Omental fat pad (tissue), 4 donors: ENCODE measurements at places on chromosomes 1 and 21.

DNA sequence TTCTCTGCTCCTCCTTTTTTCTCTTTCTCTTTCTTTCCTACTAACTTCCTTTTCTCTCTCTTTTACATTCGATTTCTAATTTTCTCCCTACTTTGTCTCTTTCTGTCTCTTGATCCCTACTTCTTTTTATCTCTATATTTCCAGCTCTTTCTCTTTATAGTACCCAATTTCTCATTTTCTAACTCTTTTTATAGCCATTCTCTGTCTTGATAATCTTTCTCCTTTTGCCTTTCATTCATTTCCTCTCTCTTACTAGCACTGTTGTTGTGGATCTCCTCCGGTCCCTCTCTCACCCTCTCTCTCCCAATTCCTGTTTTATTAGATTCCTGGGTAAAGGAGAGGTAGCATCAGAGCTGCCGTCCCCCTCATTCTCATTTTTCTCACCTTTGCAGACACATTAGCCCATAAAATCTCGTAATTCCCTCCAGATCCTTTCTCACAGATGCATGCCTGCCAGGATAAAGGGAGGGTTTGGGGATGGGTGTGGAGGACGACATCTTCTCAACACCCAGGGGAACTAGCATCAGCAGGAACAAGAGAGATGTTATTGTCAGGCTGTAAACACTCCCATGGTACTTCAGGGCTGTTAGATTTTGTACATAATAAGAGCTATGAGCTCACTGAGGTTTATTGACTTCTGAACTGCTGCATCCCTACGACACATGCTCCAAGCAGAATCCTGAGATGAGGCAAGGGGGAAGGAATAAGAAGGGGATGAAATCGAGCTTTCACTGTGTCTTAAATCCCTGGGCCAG lies 159.0 kb upstream of the GALNT2 start:
- no peak for DNase-seq

- no peak for DNase-seq
Measured at GRCh38 chr1:201468501-201468843, 516 bp downstream of the PHLDA3 start.

GRCh38 chr1:107991371-107992066 lies 26.5 kb upstream of the VAV3 start:
- DNase-seq = no peak

DNA sequence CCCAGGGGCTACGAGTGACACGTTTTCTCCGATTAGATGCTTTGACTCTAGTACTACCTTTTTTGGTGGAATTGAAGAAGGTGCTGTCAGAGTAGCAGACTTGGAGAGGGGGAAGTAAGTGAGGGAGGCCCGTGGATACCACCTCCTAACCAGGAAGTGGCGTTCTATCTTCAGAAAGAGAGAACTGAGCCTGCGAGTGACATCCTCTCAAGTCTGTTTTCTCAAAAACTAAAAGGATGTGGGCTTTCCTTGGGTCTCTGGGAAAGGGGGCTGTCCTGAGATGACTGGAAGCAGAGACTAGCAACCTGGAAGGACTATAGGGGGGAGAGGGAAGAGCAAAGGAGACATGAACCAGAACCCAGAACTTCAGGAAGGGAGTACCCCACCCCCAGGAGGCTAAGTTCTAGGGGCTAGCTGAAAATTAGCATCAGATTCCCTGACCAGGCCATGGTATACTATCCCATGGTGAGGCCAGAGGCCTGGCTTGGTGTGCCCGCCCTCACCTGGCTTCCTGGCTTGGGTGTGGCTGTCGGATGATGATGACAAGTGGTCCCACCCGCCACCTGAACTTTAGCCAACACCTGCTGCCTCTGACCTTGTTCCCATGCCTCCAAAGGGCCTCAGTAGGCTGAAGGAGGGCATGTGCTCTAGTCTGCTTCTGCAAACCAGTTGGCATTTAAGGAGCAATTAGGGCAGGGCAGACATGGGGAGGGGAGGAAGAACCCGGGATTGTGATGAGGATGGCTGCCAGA lies 49.1 kb downstream of the ATP2B4 start:
- DNase-seq = no peak

DNA sequence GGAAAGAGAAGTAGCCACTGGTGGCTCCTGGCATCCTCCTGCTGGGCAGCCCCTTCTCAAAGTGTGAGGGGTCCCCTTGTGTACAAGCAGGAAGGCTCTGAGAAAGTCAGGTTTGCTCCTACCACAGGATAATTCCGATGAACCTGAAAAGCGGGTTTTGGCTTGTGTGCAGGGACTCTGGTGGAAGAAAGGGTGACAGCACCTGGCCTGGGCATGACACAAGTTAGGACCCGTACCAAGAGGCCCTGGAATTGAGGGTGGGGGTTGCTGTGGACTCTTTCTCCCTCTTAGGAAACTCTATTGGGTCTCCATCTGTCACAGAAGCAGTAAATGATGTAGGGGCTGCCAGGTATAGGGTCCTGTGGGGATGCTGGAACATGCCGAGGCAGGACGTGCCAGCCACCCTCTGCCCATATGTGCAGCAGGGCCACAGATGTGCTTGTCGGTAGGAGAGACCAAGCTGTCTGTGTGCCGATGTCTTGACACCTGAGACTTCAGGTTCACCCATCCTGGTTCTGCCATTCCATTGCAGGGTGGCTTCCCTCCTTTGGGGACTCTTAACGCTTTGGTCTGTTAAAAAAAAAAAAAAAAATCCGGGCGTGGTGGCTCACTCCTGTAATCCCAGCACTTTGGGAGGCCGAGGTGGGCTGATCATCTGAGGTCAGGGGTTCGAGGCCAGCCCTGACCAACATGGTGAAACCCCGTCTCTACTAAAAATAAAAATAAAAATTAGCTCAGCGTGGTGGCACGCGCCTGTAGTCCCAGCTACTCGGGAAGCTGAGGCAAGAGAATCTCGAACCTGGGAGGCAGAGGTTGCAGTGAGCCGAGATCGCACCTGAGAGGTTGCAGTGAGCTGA lies 9.8 kb downstream of the C1orf35 start:
- DNase-seq = peak; percentile 20

- no peak for DNase-seq
Measured at GRCh38 chr1:153888533-153888932, 34.2 kb downstream of the GATAD2B start.

- no peak for DNase-seq
Measured at GRCh38 chr1:217539510-217539909, 91.4 kb downstream of the GPATCH2 start.

- no peak for DNase-seq
Measured at GRCh38 chr1:151210830-151211229, 12.5 kb downstream of the PIP5K1A start.

DNA sequence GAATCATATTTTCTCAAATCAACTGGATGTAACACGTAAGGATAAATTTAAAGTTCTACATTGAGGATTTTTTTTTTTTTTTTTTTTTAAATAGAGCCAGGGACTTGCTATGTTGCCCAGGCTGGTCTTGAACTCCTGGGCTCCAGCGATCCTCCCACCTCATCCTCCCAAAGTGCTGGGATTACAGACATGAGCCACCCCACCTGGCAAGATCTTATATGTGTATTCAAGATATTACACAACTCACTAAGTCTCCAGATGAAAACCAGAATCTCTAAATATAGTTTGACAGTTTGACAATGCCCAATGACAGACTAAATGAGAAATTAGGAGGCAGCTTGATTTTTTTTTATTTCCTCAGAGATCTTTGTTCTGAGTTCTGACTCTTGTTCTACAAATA lies 6.8 kb downstream of the YY1AP1 start:
- DNase-seq = no peak

DNA sequence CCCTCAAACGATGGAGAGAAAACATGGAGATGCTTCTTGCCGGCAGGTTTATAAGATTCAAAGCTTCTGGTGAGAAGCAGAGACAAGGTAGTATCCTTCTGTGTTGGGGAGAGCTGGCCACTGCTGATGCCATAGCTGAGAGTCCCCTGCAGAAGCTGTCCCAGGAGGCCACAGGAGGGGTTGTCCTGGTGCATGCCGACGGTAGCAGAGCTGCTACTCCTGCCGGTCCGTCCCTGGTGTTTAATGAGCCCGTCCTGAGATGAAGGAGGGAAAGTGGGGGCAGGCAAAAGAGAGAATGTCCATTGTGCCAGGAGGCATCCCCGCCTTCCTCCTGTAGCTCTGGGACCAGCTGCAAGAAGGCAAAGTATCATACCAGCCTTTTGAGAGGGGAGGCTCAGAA lies 10.4 kb upstream of the C2CD2 start:
- DNase-seq = no peak

DNA sequence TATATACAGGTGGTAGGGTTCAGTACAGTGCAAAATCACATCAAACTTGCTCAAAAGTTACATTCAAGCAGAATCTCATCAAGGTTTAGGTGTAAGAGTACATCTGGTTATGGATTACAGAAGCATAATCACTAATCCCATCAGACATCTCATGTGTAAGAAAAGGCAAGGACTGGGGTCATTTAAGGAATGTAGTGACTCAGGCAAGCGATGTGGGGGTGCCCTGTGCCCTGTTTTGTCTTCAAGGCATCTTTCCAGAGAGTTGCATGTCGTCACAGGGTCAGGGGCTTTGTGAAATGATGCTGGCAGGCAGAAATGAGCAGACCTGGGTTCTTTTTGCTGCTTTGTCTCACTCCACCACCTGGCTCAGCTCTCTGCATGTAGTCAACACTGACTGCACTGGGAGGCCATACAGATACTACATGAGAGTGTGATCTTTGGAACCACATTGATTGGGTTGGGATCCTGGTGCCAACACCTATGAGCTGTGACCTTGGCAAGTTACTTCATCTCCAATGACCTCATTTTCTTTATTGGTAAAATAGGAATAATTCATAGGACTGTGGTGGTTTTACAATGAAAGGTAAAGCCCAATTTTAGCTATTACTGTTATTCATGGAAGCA lies 8.2 kb upstream of the HHIPL2 start:
- DNase-seq = no peak

DNA sequence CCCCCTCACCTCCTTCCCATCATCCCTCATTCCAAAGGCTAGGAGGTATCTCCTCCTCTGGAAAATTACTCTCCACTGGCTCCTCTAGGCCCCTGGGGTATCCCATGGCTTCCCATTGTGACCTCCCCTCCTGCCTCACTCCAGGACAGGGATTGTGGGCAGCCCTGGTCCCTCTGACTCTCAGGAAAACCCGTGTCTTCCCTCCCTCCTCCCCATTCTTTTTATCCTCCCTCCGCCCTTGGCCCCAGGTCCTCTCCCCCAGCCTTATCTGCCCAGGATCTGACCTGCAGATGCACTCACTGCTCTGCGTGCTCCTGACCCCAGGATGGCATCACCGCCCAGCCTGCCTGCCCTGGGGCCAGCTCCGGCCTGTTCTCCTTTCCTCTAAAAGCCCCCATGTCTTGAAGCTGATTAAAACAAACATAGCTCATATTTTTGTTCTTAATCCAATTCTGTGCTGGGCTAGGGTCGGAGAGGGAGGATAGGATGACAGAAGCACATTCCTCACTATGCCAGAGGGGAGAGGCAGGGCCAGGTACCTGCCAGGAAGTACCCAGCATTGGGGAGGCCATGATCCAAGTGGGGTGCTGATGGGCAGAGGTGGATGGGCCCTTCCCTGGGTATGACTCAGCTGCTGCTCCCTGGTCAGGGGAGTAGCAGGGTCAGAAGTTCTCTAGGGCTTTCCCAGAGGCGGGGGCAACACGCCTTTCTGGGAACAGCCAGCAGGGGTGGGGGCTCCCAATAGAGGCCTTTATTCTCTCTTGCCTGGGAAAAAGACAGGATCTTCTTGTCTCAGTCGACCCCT lies 13.8 kb upstream of the UBL4B start:
- no peak for DNase-seq

DNA sequence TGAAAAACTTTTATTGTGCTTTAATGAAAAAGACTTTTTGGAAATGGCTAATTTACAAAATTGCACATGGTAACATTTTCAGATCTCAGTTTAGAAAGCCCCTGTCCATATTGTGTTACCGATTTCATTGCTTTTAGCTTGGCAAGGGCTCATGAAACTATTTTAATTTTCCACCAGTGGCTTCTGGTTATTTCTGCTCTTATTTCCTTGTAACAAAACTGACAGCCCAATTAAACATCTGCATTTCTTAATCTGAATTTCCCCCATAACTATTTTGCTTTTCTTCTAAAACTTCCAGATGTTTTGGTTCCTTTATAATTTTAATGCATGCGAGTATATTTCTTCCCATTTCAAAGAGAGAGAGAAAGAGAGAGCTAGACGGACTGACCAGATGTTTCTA lies 264.8 kb downstream of the PTPRC start:
- DNase-seq = no peak

- DNase-seq = no peak
Measured at GRCh38 chr21:46423546-46424038, 35.1 kb upstream of the DIP2A start.

DNA sequence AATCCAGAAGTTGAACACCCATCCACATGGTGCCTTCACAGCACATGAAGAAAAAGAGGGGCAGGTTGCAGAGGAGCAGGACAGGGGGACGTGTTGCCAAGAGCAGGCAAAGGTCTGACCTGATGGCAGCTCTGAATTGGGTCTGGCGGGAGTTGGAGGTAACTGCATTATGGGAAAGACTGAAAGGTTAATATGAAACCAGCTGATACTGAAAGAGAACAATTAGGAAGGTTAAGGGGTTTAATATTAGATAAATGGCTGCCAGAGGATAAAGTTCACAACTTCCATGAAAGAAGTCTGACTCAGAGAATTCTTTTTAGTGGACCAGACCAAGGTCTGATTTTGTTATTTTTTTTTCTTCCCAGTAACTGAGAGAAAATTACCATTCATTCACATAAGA lies 76.1 kb downstream of the CD58 start:
- no peak for DNase-seq

DNA sequence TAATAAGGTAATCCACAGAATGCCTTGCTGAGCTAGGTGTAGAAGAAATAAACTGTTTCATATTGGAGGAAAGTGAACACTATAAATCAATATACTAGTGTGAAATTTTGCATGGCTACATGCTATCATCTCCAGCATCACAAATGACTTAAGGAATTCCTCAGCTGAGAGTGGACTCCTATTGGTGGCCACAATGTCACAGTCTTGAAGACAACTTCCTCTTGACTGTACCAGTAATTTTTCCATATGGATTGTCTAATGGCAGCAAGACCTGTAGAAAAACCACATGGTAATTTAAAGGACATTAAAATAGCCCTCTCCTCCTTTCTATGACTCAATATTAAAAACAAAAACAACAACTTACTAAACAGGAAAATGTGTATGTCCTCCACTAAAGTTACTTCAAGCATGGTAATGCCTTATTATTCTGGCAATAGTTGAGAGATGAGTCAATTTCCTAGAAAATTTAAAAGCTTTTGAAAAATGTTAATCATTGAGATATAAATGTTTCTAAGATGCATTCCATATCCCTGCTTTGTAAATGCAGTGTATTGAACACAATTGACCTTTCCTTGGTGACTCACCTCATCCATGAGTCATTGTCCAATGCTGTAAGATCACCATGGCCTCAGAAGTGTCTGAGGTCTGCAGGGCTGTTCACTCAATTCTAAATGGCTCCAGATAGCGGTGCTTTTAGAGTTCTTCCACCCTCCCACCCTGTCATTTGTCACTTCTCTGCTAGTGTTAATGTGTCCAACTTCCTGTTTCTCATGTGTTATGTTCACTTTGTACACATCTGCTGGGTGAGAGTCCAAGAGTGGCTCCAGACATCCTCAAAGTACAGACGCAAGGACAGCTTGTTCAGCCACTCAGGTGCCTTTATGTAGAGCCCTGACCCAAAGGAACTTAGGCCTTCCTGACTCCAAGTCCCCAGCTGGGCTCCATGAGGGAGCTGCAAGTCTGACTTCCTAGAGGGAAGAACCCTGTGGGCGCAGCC lies 32.8 kb upstream of the DNASE2B start:
- DNase-seq = no peak

- no peak for DNase-seq
Measured at GRCh38 chr1:185603158-185603557, 131.0 kb upstream of the HMCN1 start.
